Right atrium auricular region (tissue), 2 donors: ENCODE measurements at places on chromosomes 1 and 21. TPM values are rescaled to one million over a fixed set of nuclear protein-coding genes. Genes with fewer than 3 reads are reported as not detected.

DNA sequence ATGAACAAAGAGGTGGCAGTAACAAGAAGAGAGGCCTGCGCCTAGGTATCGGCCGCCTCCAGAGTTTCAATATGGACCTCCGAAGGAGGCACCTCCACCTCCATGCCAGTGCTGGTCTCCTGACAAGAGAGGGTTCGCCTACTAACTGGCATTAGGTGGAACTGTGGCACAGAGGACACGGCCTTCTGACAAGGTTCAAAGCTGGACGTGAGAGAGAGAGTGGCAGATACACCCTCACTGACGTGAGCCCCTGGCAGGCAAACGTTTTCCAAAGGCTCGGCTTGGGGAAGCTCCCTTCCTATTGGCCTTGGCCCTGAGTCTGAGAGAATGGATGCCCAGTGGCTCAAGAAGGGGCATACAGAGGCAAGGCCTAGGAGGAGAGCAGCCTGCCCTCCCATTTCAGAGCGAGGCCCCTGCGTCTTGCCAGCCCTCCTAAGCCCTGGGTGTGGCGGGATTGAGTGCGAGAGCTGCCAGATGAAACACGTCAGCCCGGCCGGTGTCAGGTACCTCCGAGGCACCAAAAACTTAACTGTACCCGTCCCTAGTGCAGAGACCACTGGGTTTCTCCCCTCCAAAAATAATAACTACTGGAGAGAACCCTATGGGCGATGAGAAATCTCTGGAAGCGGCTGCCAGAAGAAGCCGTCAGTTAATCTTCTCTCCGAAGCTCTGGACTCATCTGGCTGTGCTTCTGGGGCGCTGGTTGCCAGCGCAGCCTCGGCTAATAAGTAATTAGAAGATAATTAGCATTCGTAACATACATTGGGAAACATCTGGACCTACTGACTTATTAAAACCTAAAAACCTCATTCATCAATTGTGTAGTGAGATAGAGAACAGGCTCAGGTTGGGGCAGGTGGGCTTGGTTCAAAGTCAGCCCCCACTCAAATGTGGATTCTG, 283.6 kb downstream of the NPHP4 start:
- H3K36me3 ChIP-seq = no peaks in the 10 kb centered on the region
- DNase-seq = no peak
- H3K27me3 ChIP-seq = no peaks in the 10 kb centered on the region
- no peak overlapping the region for H3K27ac ChIP-seq

DNA sequence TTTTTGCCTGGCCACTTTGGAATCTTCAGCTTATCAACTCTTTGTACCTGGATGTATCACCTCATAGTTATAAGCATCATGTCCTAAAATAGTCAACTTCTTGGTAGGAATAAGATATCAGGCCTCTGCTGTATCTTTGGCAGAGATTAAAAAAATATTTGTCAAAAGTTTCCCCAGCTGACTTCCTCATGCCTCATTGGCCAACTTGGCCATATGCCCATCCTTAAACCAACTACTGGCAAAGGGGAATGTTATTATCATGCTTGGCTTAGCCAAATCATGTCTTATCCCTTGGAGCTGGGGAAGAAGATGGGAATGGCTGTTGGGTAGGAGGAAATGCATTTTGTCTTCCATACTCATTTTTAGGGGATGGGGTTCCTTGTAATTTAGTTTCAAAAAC, 23.4 kb downstream of the NFASC start:
- no peak overlapping the region for H3K4me3 ChIP-seq
- H3K27me3 ChIP-seq = no peaks in the 10 kb centered on the region
- DNase-seq = no peak
- H3K4me1 ChIP-seq = no peaks in the 10 kb centered on the region
- peak overlapping the region; percentile 6 for H3K27ac ChIP-seq
- no peaks in the 10 kb centered on the region for H3K36me3 ChIP-seq

The PADI1 gene
- not detected for total RNA-seq

The FAM167B gene
- 6.4 TPM for total RNA-seq

The HIVEP3 gene
- total RNA-seq = 5.8 TPM

DNA sequence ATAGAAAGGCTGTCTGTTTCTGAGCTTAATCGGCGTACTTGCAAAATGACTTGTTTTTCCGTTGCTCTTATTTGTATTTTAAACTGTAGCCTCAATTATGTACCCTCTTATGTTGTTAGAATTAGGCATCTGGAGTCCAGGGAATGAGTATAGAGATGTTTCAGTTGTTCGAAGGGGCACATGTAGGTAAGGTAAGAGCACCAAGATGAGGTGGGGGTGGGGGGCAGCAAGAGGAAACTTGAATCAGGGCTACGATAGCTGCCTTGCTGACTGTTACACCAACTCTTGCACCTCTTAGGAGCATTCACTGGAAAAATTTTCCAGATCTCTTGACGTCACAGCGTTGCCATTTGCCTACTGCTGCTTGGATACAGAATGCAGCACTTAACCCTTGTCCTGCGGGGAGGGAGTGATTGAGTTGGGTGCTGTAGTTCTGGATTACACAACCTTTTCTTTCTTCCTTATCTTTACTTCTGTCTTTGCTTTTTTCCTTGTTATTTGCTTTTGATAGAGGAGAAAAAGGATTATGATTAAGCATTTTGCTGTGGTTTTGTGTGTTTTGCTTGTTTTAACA, 3.2 kb downstream of the ATP1B1 start:
- H3K36me3 ChIP-seq = peaks cover 27% of the 10 kb centered on the region
- no peaks in the 10 kb centered on the region for H3K4me1 ChIP-seq
- peak overlapping the region; percentile 93 for H3K27ac ChIP-seq
- H3K4me3 ChIP-seq = peak overlapping the region; percentile 83
- DNase-seq = peak; percentile 87
